Thymus (tissue), 14 donors: ENCODE measurements at places on chromosomes 11 and 22. TPM values are rescaled to one million over a fixed set of nuclear protein-coding genes. Genes with fewer than 3 reads are reported as not detected.

DNA sequence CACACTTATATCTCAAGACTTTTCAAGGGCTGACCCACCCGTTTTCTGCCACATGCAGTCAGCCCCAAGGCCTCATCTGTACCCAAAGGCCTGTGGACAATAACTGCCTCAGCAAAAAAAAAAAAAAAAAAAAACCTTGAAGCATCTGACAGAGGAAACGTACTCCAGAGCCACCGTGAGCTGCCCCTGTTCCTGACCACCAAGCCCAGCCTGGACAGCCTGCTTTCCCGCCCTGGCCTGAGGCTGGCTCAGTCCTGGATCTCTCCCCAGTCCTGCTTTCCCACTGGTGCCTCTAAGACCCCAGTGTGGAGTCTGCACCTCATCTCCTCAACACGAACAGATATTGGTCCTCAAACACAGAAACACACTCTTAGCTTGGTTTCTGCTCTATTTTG, 66.5 kb downstream of the SLC35F2 start:
- DNase-seq: no peak

GRCh38 chr22:26435327-26436093, 6.5 kb downstream of the ASPHD2 start:
- DNase-seq: no peak

DNA sequence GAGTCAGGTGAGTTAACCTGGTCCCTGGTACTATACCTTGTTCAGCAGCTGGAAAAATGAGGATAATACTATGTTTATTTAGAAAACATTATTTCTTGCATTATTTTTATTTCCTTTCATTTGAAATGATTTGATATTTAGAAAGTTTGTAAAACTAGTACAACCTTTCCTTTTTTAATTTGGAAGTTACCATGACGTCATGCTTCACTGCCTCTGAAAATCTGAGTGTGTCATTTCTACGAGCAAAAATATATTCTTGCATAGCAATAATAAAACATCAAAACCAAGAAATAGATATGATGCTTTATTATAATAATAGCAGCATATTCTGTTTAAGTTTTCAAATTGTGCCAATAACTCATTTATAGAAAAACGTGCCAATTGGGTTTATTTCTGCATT, 1445.0 kb upstream of the RAG2 start:
- no peak for DNase-seq

- no peak for DNase-seq
These were observed 523.8 kb downstream of the BRD1 start for GRCh38 chr22:49303781-49304461.

- DNase-seq: no peak
These were observed 648 bp downstream of the KCNJ11 start for GRCh38 chr11:17387811-17388210.

DNA sequence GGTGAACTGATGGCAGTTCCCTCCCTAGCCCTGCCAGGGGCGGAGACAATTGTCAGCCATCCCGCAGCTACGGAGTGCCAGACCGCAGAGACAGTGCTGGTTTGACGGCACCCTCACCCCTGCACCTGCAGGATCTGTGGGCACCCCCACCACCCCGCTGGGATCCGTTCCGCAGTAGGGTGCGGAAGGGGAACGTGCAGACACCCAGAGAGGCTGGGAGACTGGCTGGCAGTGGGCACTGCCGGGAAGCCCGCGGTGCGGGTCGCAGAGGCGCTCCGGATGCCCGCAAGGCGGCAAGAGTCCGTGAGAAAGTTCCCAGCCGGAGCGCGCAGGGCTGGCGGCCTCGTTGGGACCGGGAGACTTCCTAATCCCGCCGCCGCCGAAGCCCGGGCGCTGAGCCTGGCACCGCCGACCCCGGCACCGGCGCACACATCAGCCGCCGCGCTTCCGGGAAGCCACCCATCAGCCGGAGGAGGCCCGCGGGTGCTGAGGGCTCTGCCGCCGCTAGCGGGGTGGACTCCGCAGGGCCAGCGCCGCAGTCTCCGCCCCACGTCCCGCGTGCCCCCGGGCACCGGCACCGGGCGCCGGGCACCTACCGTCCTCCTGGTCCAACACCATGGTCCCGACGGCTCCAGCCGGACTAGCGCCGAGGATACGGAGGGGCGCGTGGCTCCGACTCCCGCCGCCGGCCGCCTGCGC, 4.3 kb upstream of the LMO1 start:
- DNase-seq: no peak

DNA sequence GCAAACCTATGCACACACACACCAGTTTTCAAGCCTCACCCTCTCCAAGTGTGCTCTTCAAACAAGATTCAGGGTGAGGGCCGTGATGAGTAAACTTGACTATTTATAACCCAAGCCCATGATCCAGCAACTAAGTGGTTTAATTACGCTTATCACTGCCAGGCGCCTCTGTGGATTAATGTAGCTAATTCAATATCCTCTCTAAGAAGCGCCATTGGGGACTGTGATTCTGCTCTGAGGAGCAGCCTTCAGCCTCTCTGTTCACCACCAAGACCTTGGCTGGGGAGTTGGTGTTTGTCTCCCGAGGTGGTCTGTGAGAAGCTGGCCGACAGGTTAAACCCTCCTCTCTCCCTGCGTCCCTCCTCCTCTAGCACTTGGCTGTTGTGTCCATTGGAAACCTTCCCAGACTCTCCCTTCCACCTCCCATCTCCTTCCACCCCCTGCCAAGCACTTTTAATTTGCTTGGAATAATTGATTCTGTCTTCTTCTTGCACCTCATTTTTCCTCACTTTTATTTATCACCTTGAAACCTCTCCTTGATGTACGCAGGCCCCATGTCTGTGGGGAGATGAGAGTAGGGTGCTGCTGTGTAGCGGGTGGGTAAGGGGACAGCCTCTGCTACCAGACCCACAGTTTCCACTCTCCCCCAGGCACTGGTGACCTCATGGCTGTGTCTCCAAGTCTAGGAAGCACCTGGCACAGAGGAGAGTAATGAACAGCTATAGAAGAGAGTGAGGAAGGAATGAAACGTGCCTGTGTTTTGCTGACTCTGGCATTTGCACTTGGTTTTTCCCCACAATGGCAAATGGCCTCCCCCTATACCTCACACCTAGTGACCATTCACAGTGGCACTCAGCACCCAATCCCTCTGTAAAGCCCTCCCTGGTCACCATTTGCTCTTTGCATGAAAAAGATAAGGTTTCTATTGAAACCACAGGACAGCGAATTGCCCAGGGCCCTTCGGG, 236.6 kb downstream of the GRIK4 start:
- DNase-seq: no peak

GRCh38 chr11:45078236-45079074, 68.0 kb upstream of the PRDM11 start:
- DNase-seq: no peak

GRCh38 chr22:24433828-24434470, 6.5 kb downstream of the ADORA2A start:
- no peak for DNase-seq

DNA sequence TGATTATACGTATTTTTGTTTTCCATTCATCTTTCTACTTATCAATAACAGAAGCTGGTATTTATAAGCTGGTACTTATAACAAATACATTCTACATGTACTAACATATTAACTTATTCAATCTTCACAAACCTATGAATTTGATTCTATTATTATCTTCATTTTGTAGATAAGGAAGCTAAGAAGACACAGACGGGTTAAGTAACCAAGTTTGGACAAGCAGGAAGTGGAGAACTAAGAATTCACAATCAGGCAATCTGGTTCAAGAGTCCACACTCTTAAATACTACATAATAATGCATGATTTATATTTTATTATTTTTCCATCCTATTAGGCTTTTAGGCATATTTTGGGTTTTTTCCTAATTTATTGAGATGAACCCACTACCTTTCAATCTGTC, 25.0 kb downstream of the FCHSD2 start:
- DNase-seq: no peak

GRCh38 chr11:12724301-12725054, 50.3 kb downstream of the TEAD1 start:
- DNase-seq: no peak

GRCh38 chr22:39117585-39118191, 20.6 kb downstream of the APOBEC3H start:
- no peak for DNase-seq

DNA sequence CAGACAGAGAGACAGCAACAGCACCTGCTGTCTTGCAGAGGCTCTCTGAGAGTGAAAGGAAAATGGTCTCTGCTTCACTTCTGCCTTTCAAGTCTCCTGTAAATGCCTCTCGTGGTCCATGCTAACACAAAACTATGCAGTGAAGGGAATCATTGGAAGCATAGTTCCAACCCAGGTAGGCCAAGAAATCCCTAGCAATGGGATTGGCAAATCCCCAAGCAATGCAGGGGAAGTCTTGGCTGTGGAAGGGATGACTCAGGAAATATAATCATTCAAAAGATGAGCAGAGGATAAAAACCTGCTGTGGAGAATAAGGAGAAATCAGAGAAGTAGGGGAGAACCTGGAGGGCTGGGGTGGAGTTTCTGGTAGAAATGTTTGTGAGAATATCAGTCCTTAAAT, 216.1 kb upstream of the ZBED5 start:
- no peak for DNase-seq

MISFA gene
- total RNA-seq: 1.5 TPM

PPP1R14B gene
- total RNA-seq: 106 TPM

IGSF9B gene
- total RNA-seq: 1.8 TPM

KIF18A gene
- 14.0 TPM for total RNA-seq

CECR2 gene
- total RNA-seq: 0.42 TPM

TEAD1 gene
- total RNA-seq: 5.4 TPM

MMP13 gene
- total RNA-seq: 0.42 TPM

GUCY1A2 gene
- total RNA-seq: 0.94 TPM

HTR3B gene
- total RNA-seq: 0.09 TPM
